ENCODE measurements at places on chromosomes 5 and 9. TPM values are rescaled to one million over a fixed set of nuclear protein-coding genes. Genes with fewer than 3 reads are reported as not detected.

GRCh38 chr9:85859765-85860164, 81.2 kb upstream of the NAA35 start:
- no peak for DNase-seq

GRCh38 chr9:99833735-99834134, 12.1 kb downstream of the NR4A3 start:
- no peak for DNase-seq

DNA sequence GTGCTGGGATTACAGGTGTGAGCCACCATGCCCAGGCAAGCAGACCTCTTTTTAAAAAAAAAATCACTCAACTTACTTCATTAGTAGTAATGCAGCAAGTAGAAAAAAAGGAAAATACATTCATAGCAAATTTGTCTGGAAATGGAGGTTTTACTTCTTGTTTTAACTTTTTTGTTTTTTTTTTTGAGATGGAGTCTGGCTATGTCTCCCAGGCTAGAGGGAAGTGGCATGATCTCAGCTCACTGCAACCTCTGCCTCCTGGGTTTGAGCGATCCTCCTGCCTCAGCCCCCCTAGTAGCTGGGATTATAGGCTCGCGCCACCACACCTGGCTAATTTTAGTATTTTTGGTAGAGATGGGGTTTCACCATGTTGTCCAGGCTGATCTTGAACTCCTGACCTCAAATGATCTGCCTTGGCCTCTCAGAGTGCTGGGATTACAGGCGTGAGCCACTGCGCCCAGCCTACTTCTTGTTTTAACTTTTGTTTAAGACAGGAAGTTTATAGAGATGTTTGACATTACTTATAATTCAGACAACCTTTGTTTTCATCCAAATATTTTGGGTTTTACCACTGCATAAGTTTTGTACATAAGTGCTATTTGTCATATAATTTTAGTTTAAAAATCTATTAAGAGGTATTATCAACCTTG, 26.5 kb downstream of the UBE2R2 start:
- DNase-seq = no peak

Gene ALDH1A1
- 699 TPM for total RNA-seq

Gene IL33
- total RNA-seq = 16.6 TPM

Data from pulmonary artery endothelial cell (primary cell).